ENCODE measurements at places on chromosomes 12 and 14.

- no peak for DNase-seq
Observed at GRCh38 chr14:93764211-93764659, 24.1 kb downstream of the PRIMA1 start.

DNA sequence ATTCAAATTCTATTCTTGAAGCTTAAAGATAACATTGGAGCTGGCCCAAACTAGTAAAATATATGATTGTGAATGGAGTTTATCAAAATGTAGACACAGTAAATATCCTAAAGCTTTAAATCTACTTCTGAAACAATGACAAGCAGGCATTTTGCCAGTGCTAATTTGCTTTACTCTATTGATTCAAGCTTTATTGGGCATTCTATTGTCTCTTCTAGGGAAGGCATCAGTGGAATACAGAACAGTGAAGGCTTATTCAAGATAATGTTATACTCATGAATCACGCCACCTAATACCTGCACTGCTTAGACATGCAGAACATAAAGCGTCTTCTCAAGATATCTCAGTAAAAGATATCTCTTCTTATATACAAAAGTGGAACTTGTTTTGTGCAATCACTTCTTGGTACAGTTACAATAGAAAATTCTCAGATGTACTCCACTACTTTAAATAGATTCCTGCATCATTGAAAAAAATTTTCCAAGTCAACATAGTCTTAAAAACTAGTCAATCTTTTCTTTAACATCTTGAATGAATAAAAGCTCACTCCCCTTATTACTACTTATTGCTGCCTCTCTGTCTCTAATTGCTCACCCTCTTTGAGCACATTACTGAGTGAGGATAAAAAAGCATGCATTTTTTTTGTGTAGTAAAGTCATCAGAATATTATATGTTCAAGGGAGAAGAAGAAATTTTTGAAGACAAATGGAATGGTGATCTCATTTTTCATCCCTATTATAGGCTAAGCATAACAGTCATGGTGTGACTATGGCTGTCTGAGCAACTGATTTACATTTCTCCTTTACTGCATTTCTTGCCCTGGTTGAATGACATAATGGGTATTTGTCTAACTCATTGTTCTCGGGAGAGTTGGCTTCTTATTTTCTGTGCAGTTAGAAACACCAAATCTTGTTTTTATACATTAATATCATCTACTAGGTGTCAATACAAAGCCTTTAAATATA lies 98.0 kb upstream of the E2F7 start:
- no peak for DNase-seq

DNA sequence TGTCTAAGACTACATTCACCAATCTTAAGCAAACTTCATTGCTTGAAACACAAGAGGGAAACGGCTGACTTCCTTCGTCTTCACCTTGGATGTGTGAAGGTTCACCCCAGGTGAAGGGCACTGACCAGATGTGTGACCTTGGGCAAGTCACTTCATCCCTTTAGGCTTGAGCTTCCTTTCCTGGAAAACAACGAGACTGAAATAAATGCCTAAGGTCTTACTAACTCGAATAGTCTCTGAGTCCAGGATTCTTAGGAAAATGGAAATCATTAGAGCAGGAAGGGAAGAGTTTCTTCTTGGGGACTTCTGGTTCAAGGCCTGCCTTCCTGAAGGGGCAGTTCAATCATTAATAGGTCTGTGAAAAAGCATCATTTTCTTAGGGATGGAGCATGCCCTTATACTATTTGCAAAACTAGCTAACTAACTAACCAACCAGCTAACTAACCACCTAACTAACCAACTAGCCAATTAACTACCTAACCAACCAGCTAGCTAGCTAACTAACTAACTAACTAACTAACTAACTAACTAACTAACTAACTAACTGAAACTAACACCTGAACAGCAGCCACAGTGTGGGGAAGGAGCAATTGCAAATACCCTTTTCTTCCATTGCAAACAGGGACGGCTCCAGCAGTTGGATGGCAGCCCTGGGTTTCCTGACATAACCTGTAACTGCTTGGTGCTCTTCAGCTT lies 31.5 kb upstream of the EMP1 start:
- peak; percentile 82 for DNase-seq

- peak; percentile 48 for DNase-seq
Observed at GRCh38 chr12:111792155-111792855, 25.6 kb downstream of the ALDH2 start.

DNA sequence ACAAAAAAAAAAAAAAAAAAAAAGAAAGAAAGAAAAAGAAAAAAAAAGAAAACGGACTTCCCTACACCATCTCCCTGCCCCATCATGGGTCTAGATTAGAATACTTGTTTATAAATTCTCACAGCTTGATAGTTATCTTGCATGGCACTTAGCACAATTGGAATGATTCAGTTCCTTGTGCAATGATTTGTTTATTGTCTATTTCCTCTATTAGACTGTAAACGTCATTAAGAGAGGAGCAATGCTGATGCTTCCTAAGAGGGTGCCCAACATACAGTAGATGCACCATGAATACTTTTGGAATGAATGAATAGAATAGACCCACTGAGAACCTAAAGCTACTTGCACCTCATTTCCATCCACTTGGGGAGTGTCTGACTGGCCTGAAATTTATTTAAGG lies 40.8 kb downstream of the PAX9 start:
- no peak for DNase-seq

- DNase-seq: no peak
Observed at GRCh38 chr12:24898185-24898584, 50.7 kb downstream of the BCAT1 start.

GRCh38 chr12:95605875-95606274 lies 54.6 kb upstream of the USP44 start:
- no peak for DNase-seq

GRCh38 chr12:67891596-67891995 lies 97.7 kb upstream of the IFNG-AS1 start:
- no peak for DNase-seq

DNA sequence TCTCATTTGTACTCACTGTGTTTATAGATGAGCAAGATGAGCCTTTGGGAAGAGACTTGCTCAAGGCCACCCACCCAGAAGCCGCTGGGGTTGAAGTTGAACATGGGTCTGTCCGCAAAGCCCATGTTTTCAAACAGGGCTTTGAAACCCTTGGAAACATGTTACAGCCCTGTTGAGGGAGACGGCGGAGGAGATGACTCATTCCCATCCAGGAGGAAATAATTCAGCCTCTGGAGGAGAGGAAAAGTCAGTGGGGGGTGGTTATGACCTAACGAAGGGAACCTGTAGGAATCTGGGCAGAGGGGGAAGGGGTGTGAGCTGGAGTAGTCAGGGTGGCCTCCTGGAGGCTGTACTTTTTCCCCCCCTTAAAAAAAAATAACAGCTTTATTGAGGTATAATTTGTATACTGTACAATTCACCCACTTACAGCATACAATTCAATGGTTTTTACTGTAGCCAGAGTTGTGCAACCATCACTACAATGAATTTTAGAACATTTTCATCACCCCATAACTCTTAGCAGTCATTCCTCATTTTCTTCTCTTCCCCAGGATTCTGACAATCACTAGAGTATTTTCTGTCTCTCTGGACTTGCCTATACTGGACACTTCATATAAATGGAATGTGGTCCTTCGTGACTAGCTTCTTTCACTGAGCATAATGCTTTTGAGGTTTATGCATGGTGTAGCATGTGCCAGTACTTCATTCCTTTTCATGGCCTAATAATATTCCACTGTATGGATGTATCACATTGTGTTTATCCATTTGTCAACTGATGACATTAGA lies 1.9 kb upstream of the RIN3 start:
- peak; percentile 97 for DNase-seq

GRCh38 chr12:89256060-89256459 lies 96.2 kb downstream of the DUSP6 start:
- no peak for DNase-seq

- DNase-seq: no peak
Observed at GRCh38 chr12:9235519-9235918, 27.3 kb upstream of the PZP start.

- DNase-seq: peak; percentile 52
Observed at GRCh38 chr12:105318651-105319483, 11.6 kb upstream of the C12orf75 start.

GRCh38 chr12:27585739-27586265 lies 61.8 kb downstream of the PPFIBP1 start:
- no peak for DNase-seq

- peak; percentile 79 for DNase-seq
Observed at GRCh38 chr14:37580146-37580545, 14.9 kb downstream of the FOXA1 start.

GRCh38 chr12:80794551-80794950 lies 77.8 kb downstream of the MYF5 start:
- DNase-seq: no peak

GRCh38 chr12:104687823-104688573 lies 231.2 kb downstream of the CHST11 start:
- DNase-seq: no peak

DNA sequence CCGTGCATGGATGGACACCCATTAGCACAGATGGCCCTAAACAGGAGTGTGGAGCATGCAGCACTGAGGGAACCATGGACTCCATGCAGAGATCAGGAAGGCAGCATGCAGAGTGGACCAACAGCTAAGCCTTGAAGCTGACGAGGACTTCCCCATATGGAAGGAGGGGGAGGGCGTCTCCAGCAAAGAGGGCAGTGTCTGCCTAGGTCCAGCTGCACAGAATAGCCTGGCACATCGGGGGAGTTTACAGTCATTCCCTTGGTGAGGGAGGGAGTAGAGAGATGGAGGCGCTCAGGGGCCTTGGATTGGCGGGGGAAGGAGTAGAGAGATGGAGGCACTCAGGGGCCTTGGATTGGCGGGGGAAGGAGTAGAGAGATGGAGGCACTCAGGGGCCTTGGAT lies 64.5 kb downstream of the ANKRD9 start:
- no peak for DNase-seq

GRCh38 chr14:89498878-89499277 lies 81.8 kb upstream of the FOXN3 start:
- DNase-seq: no peak

DNA sequence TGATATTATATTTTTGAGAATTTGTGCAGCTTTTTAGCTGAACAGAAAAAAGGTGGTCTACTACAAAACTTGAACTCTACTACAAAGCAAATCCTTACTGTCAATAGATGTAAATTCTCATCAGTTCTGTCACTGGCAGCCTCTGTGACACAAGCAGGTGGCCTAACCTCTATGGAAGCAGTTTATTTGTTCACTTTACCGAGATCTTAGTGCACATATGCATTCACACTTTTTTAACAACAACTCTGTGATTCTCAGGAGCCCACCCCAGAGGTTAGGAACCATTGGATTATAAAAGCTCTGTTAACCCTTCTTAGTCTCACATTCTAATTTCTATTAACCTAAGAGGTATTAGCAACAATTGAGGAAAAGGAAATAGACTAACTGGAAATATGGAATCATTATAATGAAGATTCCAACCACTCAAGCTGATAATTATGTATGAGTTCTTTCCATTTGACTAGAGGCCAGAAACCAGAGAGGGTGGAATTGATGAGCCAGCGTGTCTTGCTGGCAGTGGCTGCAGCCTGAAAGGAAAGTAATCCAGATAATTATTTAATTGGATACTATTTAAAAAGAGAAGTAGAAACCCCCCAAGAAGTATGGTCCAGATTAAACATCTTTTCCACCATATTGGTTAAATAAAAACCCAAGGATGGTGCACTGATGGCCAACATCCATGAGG lies 451.1 kb downstream of the TMEM117 start:
- no peak for DNase-seq

GRCh38 chr14:69153152-69153872 lies 393 bp upstream of the DCAF5 start:
- peak; percentile 96 for DNase-seq

DNA sequence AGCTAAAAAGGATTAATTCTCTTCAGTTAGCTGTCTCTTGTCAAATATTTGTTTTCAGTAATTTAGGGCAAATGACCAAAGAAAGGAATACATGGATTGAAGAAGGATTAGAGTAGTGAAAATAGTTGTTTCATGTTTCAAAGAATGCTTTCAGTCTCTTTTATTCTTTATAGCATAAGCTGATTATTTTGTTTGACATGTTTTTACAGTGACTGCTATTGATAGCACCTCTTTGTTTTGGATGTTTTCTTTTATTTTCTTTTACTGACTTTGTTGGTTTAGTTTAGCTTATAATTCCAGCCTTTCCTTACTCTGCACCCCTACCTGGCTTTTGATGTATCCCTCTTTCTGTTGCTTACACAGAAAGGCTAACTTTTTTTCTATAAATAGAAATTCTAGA lies 29.3 kb upstream of the SGPP1 start:
- no peak for DNase-seq

DNA sequence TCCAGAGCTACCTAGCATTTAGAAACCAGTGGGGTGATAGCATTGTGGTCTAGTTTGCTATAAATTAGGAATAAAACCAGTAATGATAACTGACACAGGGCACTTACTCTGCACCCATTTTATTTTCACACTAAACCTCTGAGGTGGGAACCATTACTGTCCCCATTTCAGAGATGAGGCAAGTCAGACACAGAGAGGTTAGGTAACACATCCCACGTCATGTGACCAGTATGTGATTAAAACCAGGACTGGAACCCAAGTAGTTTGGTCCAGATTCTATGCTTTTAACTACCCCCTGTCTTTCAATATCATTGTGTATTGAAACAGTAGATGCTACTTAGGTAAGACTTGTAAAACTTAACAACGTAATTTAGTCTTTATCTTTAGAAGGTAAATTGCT lies 110.2 kb downstream of the PLXNC1 start:
- no peak for DNase-seq

- no peak for DNase-seq
Observed at GRCh38 chr12:78385541-78385940, 479.0 kb upstream of the SYT1 start.

DNA sequence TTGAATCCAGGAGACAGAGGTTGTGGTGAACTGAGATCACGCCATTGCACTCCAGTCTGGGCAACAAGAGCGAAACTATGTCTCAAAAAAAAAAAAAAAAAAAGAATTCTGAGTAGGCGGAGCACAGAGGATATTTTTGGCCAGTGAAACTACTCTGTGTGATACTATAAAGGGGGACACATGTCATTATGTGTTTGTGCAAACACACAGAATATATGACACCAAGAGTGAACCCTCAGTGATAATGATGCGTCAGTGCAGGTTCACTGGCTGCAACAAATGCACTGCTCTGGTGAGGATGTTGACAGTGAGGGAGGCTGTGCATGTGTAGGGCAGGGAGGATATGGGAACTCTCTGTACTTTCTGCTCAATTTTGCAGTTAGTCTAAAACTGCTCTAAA lies 24.2 kb downstream of the FBXO21 start:
- no peak for DNase-seq

DNA sequence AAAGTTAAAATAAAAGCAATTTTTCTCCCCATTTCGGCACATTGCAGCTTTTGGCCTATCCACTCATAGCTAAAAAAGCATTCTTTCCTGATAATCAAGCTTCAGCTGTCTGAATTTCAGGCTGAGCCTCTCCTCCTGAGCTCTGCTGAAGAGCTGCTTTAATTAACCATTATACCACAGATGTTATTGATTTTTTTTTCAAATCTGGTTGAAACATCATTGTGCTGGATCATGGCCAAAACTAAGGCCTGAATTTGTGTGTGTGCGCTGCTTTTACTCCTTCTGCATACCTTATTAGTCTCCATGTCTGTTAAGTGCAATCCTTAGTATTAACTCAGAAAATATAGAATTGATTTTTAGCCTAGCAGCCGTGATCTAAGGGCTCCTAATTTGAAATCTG lies 52.3 kb downstream of the MBIP start:
- DNase-seq: no peak

- peak; percentile 44 for DNase-seq
Observed at GRCh38 chr14:95515596-95516552, 576 bp downstream of the SYNE3 start.

GRCh38 chr14:37167151-37168047 lies 5.0 kb downstream of the SLC25A21 start:
- DNase-seq: no peak

Data from kidney tubule cell (primary cell).